ENCODE measurements at places on chromosomes 3 and 15.

- no peak for DNase-seq
These were observed 13.0 kb downstream of the ANPEP start for GRCh38 chr15:89801471-89802195.

GRCh38 chr3:24363242-24363641 is 131.4 kb downstream of the THRB start:
- DNase-seq, result peak; percentile 12

GRCh38 chr3:58183221-58183620 is 27.6 kb downstream of the DNASE1L3 start:
- DNase-seq, result no peak

- peak; percentile 28 for DNase-seq
These were observed 7.4 kb downstream of the FAM3D start for GRCh38 chr3:58659051-58659675.

- no peak for DNase-seq
These were observed 237.6 kb upstream of the CHRNA7 start for GRCh38 chr15:31792611-31793199.

- DNase-seq, result no peak
These were observed 223.8 kb downstream of the KLF13 start for GRCh38 chr15:31550211-31550977.

GRCh38 chr3:4474683-4475490 is 7.8 kb upstream of the SUMF1 start:
- peak; percentile 16 for DNase-seq

DNA sequence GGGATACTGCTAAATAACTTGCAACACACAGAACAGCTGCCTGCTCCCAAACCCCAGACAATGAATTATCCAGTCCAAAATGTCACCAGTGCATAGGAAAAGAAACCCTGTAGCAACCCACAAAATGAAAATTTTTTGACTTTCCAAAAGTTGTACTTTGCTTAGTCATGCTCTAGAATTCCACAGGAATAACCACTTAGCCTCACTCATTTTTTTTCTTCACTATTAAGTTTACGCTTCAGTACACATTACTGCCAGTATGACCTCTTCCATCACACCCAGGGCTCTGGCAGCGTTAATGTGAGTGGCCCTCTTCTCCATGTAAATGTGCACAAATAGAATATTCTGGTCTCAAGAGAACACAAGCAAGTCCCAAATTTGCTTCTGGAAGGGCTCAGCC is 259.8 kb downstream of the MAGI1 start:
- DNase-seq, result no peak

DNA sequence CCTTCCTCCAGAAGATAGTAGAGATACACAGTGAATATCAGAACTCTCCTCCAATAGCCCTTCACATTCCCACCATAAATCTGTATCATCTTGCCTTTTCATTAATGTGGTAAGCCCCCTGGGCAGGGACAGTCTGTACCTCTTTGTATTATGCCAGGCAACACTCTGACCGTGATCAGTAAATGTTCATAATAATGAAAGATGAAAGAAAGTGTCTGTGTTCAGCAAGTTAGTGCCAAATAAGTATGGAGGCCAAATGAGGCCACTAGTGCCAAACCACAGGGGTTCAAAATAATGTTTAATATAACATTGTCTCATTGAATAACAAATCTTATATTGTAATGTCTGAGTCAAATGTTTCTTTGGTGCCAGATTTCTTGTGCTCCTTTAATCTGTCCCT is 104.3 kb downstream of the CMSS1 start:
- no peak for DNase-seq

GRCh38 chr15:67955252-67955651 is 98.9 kb upstream of the PIAS1 start:
- no peak for DNase-seq

- DNase-seq, result no peak
These were observed 3.1 kb upstream of the C3orf33 start for GRCh38 chr3:155809181-155809580.

- DNase-seq, result no peak
These were observed 13.9 kb downstream of the UPK1B start for GRCh38 chr3:119187266-119187665.

DNA sequence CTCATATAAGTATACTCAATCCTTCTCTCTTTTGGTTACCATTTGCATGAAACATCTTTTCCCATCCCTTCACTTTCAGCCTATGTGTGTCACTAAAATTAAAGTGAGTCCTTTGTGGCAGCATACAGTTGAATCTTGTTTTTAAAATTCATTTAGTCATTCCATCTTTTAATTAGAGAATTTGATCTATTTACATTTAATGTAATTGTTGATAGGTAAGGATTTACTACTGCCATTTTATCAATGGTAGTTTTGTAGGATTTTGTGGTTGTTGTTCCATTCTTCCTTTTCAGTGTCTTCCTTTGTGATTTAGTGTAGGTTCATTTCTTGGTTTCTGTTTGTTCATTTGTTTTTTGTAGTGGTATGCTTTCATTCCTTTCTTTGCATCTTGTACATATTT is 191.9 kb upstream of the CTNNB1 start:
- DNase-seq, result no peak

- no peak for DNase-seq
These were observed 3.5 kb downstream of the MAPKAPK3 start for GRCh38 chr3:50620420-50620819.

GRCh38 chr3:8954938-8955763 is 8.1 kb downstream of the RAD18 start:
- DNase-seq, result no peak

- no peak for DNase-seq
These were observed 6.7 kb downstream of the PCYT1A start for GRCh38 chr3:196280689-196281440.

DNA sequence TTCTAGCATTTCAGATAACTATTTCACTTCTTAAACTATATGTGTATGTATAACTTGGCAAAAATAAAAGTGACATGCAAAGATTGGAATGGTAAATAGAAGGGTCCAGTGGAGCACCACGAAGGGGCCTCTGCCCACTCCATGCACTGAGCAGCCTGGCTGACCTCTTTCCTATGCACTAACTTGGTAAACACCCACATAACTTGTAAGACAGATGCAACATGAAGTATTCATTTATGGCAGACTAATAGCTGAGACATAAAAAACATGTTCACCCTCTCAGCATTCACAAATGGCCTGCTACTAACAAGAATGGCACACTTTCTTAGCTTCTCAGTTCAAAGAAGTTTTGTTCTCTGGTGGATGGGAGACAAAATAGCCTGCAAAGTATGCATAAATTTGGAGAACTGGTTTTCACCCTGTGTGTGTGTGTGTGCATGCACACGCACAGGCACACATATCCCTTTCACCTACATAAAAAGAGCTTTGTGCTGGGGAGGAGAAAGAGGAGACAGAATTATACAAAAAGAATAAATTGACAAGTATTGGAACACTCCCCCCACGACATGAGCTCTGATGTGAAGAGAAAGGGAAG is 26.5 kb upstream of the RYK start:
- no peak for DNase-seq

DNA sequence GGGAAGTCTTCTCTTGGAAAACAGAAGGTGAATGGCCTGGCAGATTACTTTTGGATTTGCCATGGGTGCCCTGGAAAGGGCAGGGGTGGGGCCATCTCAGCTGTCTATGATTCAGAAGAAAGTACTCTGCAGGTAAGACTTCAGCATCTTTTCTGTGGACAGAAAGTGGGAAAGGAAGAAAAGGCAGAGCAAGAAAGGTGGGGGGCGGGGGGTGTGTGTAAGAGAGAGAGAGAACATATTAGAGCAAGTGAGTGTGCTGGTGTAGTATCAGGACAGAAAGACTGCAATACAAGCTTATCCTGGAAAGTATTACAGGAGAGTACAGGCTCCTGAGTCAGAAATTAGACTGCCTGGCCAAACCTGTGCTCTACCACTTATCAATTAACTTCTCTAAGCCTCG is 5.5 kb downstream of the TAGLN3 start:
- DNase-seq, result no peak

- no peak for DNase-seq
These were observed 164.4 kb upstream of the RORA start for GRCh38 chr15:61393524-61393923.

DNA sequence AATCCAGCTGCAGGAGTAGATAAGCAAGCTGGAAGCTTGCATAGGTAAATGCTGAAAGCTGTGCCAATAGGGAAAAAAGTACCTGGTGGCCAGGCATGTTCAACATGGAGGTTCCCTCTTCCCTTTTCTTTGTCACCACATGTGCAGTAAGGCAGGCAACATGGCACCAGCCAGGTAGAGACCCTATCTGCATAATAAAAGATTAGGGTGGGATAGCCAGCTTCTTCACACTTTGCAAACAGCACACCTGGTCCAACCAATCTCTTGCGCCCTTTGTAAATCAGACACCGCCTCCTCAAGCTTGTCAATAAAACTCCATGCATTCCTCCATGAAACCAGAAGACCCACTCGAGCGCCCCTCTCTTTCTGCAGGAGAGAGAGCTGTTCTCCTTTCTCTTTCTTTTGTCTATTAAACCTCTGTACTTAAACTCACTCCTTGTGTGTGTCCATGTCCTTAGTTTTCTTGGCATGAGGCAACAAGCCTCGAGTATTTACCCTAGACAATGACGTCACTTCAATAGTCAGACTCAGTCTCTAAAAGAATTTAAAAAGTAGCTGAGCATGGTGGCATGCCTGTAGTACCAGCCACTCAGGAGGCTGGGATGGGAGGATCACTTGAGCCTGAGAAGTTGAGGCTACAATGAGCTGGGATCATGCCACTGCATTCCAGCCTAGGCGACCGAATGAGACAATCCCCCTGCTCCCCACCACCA is 256.3 kb downstream of the SCAPER start:
- no peak for DNase-seq

DNA sequence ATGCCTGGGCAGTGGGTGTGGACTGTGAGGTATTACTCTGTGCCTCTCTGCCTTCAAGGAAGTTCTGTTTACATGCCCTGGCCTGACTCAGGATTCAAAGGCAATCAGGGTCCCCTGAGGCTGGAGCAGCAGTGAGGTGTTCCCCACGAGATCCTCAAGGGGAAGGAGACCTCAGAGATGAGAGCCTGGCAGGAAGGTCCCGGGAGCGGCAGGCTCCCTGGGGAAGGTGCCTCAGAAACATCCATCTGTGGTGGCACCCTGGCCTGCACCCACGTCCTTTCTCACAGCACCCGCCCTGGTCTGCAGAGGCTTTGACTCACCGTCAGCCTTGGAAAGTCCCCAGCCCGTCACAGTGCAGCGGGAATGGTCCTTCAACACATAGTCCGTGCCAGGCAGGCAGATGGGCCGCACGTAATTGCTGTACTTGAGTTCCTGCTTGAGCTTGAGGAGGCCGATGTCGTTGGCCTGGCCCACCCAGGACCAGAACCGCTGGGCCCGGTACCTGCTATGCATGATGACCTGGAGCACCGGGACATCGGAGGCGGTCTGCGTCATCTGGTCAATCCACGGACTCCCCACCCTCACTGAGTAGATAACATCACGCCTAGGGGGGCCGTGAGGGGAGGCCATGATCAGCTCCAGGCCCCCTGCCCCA is 3.6 kb downstream of the PRSS50 start:
- no peak for DNase-seq

DNA sequence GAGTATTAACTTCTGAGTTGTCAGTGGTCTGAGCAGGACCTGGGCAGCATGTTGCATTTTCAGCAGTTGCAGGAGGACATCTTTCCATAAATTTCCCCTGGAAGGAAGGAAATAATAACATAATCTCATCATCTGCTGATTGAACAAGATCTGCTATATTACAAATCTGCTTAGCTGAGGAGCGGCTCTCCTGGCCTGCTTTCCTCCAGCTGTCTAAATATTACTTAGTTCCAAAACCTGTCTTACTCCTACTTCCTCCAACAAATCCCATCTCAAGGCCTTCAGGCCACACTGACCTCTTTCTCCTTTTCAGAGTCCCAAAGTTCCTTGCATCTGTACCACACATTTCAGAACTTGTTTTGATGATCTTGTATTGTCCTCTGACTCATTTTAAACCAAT is 364.4 kb upstream of the MCTP2 start:
- DNase-seq, result no peak

DNA sequence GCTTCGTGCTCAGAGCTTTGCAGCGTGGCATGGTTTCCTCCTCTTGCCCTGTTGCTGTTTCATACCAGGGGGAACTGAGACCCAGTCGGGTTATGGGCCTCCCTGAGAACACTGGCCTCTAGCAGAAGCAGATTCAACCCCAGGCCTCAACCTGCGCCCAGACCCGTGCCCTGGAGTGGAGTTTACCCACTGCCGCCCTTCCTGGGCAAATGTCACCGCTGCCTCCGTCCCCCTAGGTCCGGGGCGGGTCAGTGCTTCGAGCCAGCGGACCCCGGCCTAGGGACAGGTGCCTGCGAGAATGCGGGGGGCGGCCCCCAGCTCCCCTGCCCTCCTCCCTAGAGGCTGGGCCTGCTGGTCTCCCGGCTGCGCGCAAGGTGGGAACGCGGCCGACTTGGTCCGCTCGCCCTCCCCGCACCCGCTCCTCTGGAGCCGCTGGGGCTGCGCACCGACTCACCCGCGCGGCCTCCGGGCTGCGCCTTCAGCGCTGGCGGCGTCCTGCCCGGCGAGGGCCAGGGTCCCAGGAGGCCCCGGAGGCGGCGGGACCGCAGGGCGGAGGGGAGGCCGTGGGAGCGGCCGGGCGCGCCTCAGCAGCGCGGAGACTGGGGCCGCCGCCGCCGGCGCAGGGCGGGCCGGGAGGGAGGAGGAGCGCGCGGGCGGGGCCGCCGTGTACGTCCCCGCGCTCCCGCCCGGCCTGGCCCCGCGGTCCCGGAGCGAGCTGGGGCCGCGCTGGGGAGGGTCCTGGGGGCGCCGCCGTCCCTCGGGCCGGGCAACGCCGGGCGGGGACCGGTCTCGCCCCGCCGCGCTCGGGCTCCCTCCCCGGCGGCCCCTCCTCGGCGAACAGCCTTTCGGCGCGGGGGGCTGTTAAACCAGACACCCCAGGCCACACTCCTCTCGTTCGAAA is at the start of gene PIGZ:
PIGZ (minus strand) TSS at position 601 of the 901 bp plus-strand sequence. CDS start 16,802 bp downstream, outside the sequence.
- no peak for DNase-seq

- no peak for DNase-seq
These were observed 99.4 kb downstream of the UBE3A start for GRCh38 chr15:25339431-25339830.

- no peak for DNase-seq
These were observed 1.2 kb downstream of the SLC12A6 start for GRCh38 chr15:34336231-34336990.

- DNase-seq, result peak; percentile 49
These were observed 1.6 kb upstream of the GCNT3 start for GRCh38 chr15:59609730-59610712.

GRCh38 chr3:138941259-138941885 is 5.6 kb downstream of the FOXL2 start:
- peak; percentile 62 for DNase-seq

- no peak for DNase-seq
These were observed 150.3 kb downstream of the TNIK start for GRCh38 chr3:171309906-171310359.

GRCh38 chr15:74209997-74210671 is 7.5 kb upstream of the STRA6 start:
- no peak for DNase-seq

- DNase-seq, result no peak
These were observed 28.4 kb upstream of the AKAP13 start for GRCh38 chr15:85351965-85352364.

GRCh38 chr3:69011096-69011730 is 2.3 kb downstream of the EOGT start:
- DNase-seq, result no peak

DNA sequence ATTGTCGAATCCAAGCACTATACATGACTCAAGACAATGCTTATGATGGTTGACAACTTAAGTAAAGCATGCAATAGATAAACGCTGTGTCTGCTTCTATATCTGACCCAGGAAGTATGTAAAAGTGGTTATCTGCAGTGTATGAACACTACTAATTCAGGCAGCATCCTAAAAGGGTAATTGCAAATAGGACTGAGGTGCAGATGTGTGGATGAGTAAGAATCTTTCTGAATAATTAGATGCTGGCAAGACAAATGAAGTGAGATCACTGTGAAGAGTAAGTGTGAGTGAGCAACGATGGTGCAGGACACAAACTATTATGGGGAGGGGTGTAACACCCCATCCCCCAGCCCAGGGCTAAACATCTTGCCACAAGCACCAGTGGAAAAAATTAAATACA is 195.7 kb upstream of the CHRNA7 start:
- DNase-seq, result no peak

Measured in A549 (cell line).